Left ventricle myocardium inferior (tissue), 1 donor: ENCODE measurements at places on chromosomes 6 and 20.
A peak's percentile ranks its signal among the peaks of the same experiment; 100 is the strongest.

DNA sequence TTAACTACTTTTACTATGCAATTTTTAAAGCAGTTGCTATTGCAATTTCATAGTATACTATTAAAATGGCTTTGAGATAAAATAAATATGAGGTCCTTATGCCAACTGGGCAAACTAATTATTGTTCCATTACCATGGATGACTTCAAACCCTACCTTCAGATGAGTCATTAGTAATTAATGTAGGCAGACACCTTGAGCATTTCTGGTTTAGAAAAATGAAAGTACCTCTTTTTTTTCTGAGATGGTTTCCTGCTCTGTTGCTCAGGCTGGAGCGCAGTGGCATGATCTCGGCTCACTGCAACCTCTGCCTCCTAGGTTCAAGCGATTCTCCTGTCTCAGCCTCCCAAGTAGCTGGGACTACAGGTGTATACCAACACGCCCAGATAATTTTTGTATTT is 11.9 kb downstream of the ASF1A start:
- no peak for DNase-seq

DNA sequence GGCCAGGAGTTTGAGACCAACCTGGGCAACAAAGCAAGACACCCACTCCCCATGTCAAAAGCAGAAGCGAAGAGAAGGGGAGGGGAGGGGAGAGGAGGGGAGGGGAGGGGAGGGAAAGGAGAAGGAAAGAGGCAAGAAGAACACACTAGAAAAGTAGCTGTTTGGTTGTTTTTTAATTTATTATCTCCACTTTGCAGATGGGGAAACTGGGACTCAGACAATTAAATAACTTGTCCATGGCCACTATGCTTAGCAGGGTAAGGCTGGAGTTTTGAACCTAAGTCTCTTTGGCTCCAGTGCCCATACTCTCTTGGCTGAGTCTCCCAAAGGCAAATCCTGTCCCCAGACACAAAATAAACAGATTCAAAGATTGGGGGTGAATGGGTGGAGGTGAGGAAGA is 12.4 kb upstream of the GHRH start:
- no peak for DNase-seq

DNA sequence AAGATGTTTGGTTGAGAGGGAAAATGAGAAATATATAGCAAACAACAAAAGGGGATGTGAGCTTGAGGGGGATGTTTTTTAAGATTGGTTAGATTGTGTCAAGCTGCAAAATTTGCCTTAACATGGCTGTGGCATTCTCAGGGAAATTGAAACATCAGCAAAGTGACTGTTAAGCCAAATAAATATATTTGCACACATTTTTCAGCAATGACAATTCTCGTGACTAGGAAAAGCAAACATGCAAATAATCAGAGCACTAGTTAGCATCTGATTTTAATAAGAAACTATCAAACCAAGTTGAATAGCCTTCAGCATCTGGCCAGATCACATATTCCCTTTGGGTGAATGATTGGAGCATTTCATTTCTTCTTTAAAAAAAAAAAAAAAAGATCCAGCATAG is 262.8 kb downstream of the TBC1D7 start:
- no peak for DNase-seq

DNA sequence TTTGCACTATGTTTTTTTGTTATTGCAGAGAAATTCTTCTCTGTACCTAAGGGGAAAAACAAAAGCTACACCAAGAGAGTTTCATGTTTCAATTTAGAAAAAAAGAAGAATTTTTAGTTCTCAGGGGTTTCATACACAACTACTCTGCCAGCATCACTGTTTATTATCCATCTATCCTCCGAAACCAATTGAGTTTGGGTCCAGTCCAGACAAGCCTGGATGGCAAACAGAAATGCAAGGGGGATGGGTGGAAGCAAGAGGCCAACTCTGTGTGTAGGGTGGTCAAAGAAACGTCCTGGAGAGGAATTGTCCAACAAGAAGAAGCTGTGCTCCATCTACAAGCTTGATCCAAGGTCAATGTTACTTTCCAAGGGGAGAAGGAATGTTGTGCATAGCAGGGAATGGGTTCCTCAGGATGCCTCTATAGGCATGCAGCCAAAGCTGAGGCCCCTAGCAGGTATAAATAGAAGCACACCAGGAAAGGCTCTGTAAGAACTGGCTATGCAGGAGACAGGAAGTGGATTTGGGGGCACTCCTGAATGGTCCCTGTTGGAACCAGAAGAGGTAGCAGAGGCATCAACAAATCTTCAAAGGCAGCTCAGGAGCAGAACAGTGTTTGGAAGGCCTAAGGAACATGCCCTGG is 64.4 kb downstream of the FILIP1 start:
- no peak for DNase-seq

- DNase-seq, result no peak
Measured at GRCh38 chr6:20038410-20039204, 173.7 kb downstream of the MBOAT1 start.

DNA sequence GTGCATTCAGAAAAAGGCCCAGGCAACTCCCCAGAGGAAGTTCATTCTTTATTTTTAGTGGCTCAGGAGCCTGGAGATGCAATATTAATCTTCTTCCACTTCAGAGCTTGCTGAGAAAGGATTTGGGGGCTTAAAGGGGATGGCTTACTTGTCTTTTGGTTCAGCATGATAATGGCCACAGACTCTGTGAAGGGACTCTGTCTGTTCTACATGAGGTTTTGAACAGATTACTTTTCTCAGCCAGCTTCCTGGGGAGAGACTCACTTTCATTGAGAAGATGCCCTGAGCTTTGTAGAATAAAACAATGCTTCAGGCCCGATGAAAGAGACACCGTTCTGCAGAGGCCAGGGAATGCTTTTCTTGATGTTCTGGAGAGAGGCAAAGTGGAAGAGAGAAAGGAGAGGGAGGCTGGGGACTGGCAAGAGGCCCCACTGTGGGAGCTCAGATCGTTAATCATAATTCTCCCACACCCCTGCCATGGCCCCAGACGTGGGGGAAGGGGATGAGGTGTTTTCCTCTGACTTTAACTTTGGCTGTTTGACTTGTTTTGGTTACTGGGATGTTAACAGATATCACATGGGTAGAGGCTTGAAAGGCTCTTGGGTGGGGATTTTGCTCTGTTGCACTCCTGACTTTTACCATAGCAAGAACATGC is 19.1 kb downstream of the SCP2D1 start:
- DNase-seq, result no peak

DNA sequence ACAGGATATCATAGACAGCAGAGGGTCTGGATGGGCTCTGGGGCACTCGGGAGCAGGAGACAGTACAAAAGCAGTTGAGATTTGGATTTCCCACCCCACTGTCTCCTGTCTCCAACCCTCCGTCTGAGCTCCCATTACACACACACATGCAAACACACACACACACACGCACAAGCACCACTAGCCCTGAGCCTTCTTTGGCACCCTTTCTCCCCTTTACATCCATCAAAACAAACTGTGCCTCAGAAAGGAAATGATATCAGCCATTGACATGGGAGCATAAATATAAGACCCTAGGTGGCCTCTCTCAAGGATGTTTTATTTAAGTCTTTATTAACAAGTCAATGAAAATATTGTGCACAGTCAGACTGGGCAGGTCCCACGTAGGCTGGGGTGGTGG is 17.5 kb downstream of the TTBK1 start:
- DNase-seq, result no peak

DNA sequence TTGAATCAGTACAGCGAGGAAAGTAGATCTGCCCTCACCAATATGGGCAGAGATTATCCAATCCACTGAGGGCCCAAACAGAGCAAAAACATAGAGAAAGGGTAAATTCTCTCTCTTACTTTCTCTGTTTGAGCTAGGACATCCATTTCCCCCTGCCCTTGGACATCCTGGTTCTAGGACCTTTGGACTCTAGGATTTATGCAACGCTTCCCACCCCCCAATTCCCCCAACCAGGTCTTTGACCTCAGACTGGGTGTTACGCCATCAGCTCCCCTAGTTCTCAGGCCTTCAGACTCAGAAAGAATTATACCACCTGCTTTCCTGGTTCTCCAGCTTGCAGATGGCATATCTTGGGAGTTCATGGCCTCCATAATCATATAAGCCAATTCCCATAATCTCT is 10.2 kb upstream of the B3GAT2 start:
- no peak for DNase-seq

DNA sequence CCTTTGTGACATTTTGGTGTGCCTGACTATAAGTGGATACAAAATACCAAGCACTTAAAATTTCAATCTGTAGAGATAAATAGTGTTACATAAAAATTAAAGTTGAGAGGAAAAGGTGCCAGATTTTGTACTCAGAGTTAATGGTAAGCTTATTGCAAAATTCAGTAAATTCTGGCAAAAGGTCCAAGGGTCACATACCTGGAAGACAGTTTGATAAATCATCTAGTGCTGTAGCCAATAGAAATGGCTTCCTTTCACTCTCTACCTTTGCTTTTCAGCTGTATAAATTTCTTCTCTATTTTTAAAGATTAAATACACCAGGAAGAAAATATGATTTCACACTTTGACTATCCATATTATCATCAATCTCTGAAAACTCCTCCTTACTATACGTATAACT is 690.2 kb upstream of the NRSN1 start:
- DNase-seq, result no peak

GRCh38 chr6:75952128-75952527 is 120.3 kb downstream of the IMPG1 start:
- DNase-seq, result no peak

DNA sequence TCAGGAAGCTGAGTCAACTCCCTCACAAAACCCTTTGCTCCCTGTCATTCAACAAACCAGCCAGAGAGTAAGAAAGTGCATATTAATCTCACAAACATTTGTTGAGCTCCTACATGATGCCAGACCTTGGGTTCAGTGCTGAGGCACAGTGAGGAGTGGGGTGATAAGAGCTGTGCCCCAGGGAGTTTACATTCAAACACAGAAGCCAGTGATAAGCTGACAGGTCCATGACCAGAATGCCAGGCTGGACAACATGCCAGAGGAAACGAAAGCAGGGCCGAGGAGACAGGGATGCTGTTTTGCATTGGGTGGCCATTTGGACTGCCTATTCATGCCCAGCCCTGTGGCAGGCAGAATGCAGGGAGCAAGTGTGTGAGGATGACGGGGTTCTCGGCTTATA is 76.7 kb downstream of the LRFN2 start:
- no peak for DNase-seq

DNA sequence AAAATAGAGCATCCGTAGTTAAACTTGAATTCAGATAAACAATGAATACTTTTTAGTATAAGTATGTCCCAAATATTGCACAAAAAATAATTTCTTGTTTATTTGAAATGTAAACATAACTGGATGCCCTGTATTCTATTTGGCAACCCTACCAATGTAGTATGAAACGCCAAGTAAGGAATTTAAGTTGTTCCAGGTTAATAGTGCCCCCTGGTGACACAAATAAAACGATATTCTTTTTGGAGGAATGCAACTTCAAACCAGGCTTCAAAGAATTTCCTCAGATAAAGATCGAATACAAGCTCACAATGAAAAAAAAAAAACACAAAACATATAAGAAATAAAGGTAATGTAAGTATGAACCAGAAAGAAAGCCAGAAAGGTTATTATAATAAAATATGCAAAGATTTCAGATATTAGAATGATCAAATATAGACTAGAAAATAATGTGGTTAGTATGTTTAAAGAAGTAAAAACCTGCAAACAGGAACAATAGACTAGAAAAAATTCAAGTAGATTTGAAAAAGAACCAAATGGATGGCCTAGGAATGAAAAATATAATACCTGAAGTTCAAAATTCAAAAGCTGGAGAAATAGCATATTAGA is 18.4 kb upstream of the AKAP7 start:
- DNase-seq, result no peak

GRCh38 chr6:140153703-140154102 is 779.3 kb upstream of the CITED2 start:
- no peak for DNase-seq

DNA sequence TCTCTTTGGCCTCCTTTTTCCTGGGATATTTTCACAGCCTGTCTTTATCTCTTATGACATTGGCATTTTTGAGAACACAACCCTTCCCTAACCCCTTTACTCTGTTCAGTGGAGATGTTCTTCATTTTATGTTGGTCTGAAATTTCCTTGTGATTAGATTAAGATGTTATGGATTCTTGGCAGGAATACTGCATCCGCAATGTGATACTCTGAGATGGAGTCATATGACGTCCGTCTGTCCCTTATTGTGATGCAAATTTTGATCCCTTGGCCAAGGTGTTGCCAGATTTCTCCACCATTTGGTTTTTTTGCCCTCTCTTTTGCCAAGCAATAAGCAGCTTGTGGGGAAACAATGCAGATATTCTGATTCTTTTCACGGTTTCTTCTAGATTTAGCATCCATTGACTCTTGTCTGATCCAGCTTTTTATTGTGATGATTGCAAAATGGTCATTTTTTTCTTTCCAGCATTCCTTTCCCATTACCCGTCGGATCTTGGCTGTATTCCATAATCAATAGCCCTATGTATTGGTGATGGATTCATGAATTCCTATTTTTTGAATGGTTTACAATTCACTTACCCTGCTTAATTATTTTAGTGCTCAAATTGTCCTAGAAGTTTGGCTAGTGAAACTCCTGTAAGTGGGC is 85.1 kb downstream of the NCOA3 start:
- no peak for DNase-seq

DNA sequence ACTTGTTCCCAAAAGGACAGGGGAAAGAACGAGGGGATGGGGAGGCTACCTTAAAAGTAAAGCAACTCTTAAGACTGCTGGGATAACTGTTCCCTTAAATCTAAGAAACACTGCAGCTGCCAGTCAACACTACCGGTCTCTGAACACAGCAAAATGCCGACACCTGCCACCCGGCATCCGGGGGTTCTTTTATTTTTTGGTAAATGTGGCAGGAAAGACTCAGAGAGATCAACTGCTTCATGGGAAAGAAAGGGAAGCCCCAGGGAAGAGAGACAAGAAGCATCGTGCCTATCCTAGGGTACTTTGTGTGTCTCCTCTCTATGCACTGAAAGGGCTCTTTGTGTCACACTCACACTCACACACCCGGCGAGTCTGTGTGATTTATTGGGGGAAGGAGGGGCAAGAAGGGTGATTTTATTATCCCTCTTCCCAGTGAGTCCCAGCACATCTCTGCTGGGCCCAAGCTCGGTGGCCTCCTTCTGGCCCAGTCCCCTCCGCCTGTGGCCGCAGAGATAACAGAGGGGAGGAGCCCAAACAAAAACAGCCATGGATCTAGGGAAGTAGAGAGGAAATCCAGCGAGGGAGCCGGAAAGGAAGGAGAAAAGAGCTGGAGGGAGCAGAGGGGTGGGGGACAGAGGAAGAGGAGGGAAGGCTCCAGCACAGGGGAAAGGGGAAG is 1.4 kb downstream of the FYN start:
- DNase-seq, result peak; percentile 26
